ENCODE measurements at places on chromosomes 5 and 9. TPM values are rescaled to one million over a fixed set of nuclear protein-coding genes. Genes with fewer than 3 reads are reported as not detected.

DNA sequence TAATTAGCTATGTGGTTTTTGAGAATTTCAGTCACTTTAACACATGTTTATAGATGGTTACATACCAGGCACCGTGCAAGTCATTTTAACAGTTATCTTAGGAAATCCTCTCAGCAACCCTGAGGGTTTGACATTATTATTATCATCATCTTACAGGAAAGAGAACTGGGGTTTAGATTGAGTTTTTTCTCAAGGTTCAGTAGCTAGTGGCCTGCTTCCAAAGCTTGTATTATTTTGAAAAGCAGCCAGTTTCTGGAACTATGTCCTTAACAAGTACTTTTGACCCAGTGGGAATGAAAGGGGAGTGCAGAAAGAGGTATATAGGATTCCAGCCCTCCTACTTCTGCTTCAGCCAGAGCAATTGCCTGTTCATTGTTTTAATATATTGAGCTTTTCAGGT, 157.5 kb downstream of the COMMD10 start:
- no peak for DNase-seq

DNA sequence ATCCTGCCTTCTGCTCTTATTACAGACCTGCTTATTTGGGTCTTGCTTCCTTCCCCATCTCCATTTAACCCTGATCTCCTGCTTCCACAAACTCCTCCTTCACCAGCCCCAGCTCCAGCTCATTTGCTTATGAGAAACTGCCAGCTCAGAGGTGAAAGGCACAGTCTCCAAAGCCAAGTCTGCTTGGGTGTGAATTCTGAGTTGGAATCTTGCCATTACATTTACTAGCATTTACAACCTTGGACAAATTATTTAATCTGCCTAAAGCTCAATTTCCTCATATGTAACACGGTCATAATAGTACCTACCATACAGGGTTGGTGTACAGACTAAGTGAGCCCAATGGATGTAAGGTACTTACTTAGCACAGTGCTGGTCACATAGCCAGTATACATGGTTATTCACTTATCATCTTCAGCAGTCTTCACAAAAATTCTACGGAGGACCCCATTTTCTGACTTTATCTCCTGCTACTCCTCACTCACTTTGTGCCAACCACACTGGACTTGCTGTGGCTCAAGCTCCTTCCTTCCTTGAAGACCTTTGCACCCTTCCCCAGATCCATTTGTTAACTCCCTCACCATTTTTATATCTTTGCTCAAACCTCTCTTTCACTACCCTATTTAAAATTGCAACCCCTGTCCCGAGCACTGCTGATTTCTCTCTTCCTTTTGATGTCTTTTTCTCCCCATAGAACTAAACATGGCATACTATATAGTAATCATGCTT, 86.2 kb downstream of the DOCK2 start:
- no peak for DNase-seq

DNA sequence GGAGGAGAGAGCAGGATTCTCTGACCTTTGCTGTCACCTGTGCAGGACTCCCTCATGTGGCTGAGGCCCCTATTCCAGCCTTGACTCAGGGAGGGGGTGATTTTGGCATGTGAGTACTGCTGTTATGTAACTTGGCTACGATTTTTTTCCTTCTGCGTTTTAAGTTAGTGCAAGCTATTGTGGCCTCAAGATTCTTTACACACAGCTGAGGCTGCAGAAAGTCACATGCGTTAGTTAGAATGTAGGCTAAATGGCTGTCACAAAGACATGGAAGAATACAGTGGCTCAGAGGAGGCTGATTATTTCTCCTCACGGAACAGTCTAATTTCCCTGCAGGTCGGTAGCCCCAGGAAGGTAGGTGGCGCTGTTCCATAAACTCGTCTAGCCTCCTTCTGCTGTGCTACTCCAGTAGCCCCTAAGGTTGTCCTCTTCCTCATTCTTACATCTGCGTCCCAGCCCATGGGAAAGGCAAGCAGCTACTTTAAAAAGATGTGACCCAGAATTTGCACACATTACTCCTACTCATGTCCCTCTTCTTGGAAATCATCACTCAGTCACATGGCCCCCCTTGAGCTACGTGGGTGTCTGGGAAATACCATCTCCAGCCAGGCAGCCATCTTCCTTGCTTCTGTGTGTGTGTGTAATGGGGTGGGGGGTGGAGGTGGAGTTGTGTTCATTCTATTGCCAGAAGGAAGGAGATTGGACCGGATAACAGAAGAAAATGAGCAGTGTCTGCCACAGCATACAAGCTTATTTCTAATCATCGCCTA, 486.6 kb downstream of the CCDC171 start:
- DNase-seq = no peak

DNA sequence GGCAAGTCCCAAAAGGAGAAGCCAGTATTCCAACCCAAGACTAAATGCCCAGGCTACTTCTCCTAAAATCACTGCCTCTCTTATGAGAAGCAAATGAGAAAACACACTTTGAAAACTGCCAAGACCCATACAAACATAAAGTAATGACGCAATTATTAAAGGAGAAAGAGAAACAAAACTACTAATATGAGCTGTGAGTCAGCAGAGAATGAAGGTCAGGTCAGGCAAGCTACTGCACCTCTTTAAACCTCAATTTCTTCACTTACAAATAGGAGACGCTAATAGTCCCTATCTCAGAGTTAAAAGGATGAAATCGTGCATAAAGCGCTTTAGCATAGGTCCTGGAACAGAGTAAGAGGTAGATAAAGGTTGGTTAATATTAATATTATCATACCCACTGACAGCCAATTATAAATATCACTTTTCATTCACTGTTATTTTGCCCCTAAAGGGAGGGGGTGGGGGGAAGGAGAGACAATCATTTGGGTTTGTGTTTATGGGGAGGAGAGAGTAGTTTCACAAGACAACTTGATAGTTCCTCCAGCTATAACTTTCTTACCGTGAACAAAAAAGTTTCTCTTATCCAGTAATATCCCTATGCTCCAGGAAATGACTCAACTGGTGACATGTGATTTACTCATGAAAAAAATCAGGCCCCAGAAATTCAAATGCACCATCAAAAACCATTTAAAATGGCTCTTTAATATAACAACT, 3.6 kb downstream of the PSMB7 start:
- DNase-seq = peak; percentile 46

GRCh38 chr9:106596984-106597383, 266.0 kb upstream of the ZNF462 start:
- DNase-seq = no peak

DNA sequence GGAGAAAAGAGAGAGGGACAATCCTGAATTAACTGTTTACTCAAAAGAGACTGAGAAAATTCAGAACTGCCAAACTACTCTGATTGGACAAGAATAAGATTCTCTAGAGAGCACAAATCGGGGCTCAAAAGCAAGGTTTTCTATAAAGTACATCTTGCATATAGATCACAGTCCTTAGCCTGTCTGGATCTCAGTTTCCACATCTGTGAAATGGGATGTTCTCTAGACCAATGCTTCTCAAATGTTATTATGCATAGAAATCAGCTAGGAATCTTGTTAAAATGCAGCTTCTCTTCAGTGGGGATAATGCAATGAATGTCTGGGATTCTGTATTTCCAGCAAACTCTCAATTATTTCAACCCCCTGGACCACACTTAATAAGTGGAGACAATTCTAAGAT, 231.6 kb downstream of the ESM1 start:
- DNase-seq = no peak

- DNase-seq = no peak
These were observed 883 bp upstream of the RNF145 start for GRCh38 chr5:159210210-159210661.

DNA sequence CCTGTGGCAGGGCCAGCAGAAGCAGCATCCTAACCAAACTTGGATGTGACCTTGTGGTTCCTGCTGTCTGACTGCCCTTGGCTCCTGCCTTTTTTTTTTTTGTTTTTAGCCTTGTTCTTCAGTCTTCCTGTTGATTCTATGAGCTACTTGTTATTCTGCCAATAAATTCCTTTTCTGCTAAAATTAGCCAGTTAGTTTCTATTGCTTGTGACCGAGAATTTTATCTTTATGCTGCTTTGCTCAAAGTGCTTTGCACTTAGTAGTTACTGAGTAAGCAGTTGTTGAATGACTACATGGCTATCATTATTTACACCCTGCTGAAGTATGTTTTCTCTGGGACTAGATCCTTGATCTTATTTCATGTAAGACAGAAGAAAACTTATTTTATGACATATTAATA, 20.8 kb upstream of the ATG10 start:
- DNase-seq = no peak

GRCh38 chr5:133662578-133662977, 50.2 kb upstream of the FSTL4 start:
- no peak for DNase-seq

- no peak for DNase-seq
These were observed 446.2 kb upstream of the RIOK2 start for GRCh38 chr5:97629276-97629675.

GRCh38 chr5:5419291-5420210, 2.9 kb upstream of the ICE1 start:
- DNase-seq = peak; percentile 65

DNA sequence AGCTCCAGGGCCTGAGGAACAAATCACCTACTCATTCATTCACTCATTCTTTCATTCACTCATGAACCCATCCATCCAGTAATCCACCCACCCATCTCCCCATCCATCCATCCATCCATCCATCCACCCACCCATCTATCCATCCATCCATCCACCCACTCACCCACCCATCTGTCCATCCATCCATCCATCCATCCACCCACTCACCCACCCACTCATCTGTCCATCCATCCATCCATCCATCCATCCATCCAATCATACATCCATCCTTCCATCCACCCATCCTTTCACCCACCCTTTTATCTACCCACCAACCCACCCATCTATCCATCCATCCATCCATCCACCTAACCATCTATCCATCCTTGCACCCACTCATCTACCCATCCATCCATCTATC, 35.5 kb upstream of the SLC6A19 start:
- no peak for DNase-seq

DNA sequence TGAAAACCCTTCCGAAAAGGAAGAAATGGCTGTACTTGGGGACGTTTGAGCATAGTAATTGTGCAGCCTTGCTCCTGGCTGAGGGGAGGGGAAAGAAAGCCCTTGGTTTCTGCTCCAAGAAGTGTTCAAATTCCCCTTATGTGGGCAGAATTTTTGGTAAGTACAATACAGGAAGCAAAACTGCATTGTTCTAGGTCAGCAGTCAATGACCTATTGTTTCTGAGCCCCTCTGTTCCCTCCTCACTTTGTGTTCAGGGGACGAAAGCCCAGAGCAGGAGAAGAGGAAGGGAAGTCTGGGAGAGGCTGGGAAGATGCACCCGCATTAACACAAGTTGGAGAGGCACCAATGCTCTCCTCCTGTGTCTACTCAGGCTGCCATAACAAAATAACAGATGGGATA, 11.9 kb downstream of the BASP1 start:
- DNase-seq = no peak

DNA sequence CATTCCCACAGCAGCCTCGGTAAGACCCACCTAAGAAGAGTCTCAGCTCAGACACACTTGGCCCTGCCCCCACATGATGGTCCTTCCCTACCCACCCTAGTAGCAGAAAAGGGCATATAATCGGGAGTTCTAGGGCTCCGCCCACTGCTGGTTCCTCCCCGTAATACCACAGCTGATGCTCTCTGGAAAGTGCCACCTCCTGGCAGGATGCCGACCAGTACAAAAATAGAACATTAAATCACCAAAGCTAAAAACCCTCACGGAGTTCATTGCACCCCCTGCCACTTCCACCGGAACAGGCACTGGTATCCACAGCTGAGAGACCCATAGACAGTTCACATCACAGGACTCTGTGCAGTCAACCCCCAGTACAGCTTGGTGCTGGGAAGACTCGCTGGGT, 271.3 kb downstream of the KIAA0825 start:
- DNase-seq = no peak

FBN2 gene
- 0.08 TPM for total RNA-seq

EIF4E1B gene
- not detected for total RNA-seq

LCN9 gene
- not detected for total RNA-seq

PRUNE2 gene
- 0.18 TPM for total RNA-seq

PDGFRB gene
- 1.8 TPM for total RNA-seq

STPG3 gene
- total RNA-seq = 0.26 TPM

FREM1 gene
- total RNA-seq = not detected

RNF224 gene
- 0.15 TPM for total RNA-seq

All from Panc1 (cell line).